ENCODE measurements at places on chromosomes 3 and 15.

GRCh38 chr15:34161329-34161963, 48.5 kb downstream of the KATNBL1 start:
- DNase-seq: no peak

- DNase-seq: no peak
These were observed 41.0 kb downstream of the LEKR1 start for GRCh38 chr3:156867174-156867573.

DNA sequence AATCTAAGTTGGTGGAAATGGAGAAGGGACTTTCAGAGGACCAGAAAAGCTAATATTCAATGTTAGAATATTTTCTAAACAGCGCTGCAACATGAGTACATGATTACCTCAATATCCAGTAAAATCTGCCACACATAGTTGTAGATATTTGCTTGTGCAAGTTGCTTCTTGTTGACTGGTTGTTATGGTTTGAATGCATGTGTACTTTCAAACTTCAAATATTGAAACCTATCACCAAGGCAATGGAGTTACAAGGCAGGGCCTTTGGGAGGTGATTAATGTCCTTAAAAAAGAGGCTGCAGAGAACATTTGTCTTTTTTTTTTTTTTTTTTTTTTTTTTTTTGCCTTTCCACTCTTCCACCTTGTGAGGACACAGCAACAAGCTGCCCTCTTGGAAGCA, 49.9 kb downstream of the TMCO5A start:
- DNase-seq: no peak

DNA sequence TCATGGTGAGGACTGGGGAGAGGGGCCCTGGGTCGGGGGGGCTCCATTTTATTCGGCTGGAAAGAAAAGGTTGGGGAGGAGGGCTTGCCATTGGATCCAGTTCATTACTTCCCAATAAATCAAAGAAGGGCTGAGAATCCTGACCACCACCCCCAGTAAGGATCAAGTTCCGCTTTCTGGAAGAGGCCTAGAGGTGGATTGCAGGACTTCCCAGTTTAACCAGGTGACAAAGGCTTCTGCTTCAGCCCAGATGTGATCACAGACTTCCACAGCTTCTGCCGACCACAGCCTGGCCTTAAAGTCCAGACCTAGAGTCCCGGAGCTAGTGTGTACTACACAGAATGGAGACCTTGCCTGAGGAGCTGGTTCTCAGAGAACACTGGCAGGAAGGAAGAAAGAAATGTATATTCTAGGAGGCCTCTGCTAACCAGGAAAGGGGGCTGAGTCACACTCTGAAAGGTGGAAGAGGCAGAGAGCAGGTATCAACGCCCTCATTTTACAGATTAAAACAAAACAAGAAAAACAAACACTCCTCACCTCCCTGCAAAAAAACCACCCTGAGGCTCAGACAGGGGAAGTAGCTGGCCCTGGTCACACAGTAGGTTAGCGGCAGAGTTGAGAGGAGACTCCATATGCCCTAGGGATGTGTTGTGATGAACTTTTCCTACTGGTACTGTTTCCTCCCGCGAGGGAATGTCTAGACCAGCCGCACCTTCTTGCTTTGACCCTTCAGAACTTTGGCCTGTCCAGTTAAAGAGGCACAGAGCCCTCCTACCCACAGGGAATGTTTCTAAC, 1.1 kb upstream of the CEMIP start:
- DNase-seq: no peak

DNA sequence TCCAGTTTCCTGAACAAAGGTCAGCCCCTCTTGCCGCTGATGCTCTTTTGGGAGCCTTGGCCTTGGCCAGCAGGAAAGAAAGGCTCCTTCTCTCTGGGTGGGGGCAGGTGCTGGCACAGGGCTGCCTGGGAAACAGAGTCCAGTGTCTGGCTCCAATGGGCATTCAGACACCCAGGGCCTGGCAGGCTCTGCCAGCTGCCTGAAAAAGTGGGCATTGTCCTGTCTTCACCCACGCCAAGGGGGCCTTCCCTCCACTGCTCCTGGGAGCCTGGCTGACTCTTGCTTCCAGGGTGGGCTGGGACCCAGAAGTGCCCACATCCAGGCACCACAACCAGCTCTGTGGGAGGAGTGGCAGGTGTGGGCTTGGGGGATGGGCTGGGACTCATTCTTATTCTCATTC, 62.7 kb downstream of the RHCG start:
- peak; percentile 38 for DNase-seq

GRCh38 chr15:55564347-55565145, 23.6 kb downstream of the PYGO1 start:
- no peak for DNase-seq

DNA sequence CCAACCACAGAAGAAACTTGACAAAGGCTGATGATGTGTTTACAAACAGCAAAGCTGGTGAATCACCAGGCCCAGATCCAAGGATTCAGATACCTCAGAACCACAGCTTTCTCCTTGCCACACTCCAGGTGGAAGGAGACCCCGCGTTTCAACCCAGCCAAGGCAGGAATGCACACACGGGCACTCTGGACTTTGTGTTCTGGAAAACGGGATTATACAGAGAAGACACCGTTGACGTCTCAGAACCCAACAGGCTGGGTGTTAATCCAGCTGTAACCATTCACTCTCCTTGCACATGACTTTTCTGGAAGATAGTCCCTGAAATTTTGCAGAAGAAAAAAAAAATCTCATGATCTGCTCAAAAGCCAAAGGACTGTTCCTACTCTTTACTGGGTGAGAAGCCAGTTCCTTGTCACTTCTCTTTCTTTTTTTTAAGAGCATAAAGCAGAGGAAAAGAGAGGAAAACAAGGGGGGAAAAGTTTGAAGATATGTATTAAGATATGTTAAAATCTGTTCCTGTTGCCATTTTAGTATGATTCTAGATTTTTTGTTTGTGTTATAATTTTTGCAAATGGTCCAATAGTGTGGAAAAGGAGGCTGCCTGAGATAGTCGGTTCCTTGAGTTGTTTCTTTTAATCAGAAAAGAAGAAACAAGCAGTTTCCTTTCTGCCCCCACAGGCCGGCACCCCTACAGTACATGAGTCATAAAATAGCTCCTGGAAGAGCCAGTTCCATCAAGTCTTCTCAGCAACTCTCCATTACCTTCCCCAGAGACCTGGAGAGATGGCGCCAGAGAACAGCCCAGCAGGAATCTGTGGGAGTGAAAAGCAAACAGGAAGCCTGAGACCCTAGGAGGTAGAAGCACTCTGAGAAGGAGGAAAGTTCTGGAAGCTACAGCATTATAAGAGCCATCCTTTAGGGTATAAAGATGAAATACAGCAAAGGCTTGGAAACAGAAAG, 73.1 kb downstream of the RORA start:
- DNase-seq: peak; percentile 13

DNA sequence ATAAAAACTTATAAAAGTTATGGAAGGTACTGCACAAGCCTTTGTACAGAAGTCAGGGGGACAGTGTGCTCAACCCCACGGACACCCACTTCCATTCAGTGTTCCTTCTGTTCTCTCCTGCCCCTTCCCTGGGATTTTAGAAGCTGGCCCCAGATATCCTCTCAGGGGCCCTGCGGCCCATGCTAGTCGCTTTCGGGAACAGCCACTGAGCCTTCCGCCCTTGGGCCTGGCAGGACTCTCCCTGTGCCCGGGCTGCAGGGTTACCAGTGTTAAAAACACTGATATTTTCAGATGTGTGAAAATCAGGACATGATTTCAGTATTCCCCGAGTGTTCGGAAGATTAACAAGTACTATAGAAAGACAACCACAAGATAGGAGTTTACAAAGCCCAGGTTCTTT, 22.4 kb downstream of the FAN1 start:
- no peak for DNase-seq

DNA sequence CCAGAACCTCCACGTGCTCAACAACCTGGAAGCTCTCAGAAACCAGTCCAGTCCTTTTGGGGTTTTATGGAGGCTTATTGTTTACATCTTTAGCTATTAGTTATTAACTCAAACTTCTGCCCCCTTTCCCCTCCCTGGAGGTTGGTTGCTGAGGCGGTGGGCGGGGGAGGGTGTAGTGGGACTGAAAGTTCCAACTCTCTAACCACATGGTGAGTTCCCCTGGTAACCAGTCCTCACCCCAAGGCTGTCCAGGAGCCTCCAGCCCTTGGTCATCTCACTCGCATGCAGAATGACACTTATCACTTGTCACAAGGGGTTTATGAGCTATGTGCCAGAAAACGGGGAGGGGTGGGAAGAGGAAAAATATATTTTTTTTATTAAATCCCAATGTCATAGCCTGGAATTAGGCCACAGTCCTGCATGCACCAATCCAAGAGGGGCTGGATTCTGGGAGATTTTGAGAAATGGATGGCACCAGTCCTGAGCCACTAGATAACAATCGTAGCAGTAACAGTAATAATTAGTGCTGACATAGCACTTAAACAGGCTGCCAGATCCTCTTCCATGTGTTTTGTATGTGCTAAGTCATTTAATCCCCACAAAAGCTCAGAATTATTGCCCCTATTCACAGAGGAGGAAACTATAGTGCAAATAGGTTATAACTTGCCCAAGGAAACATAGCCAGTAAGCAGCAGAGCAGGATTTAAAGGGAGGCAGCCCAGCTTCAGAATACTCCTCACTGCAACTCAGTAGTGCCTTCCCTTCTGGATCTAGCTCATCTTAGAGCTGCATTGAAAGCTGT, 85.7 kb downstream of the CRYGS start:
- DNase-seq: no peak

GRCh38 chr15:35514759-35515158, 31.2 kb downstream of the DPH6 start:
- no peak for DNase-seq

DNA sequence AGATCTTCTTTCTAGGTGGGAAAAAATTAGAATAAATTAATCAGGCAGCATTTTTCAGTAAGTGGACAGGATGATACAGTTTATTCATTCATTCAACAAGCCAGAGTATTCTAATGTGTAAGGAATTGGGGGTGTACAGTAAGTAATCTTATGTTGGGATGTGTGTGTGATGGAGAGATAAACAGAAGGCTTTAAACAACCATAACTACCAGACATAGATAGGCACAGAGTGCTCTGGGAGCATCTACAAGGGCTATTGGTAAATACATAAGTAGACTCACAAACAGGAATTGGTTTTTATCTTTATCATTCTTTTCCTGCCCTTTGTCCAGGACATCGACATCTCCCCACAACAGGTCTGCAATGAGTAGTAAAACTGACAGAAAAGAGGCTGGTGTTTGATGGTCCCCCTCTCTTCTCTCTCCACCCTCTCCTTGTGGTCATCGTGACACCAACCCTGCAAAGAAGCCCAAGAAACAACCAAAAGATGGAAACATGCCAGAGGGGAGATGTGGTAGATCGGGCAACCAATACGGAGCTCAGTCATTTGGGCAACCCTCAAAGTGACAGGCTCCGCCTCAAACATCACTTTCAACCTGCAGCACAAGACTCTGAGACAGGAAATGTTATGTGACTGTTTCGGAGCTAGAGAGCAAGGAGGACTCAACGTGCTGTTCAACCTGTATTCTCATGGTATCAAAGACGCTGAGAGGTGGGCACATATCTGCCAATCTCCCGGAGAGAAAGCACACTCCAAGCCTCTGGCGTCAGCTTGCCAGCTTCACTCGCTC, 28.7 kb upstream of the B3GNT5 start:
- DNase-seq: no peak

GRCh38 chr3:117589454-117589853, 879.9 kb downstream of the TUSC7 start:
- DNase-seq: no peak
